Vein endothelial cell (primary cell): ENCODE measurements at places on chromosomes 12 and 14. TPM values are rescaled to one million over a fixed set of nuclear protein-coding genes. Genes with fewer than 3 reads are reported as not detected.

Gene NEUROD4
- not detected in 2 replicates for total RNA-seq

Gene KRT80
- total RNA-seq: 2.4 and 7.2 TPM in 2 replicates

Gene ACSM4
- not detected in 2 replicates for total RNA-seq

Gene SERPINA6
- not detected in 2 replicates for total RNA-seq

Gene MUCL1
- not detected in 2 replicates for total RNA-seq

Gene ORAI1
- 20.6 and 23.5 TPM in 2 replicates for total RNA-seq

Gene NABP2
- 30.2 and 33.0 TPM in 2 replicates for total RNA-seq

Gene TRPV4
- 3.5 and 4.6 TPM in 2 replicates for total RNA-seq

Gene SERPINA10
- total RNA-seq: not detected in 2 replicates

Gene DDX51
- total RNA-seq: 11.1 and 13.9 TPM in 2 replicates

Gene CDC42BPB
- 130 and 169 TPM in 2 replicates for total RNA-seq

Gene VWF
- total RNA-seq: 1,356 and 2,070 TPM in 2 replicates

Gene LHX5
- total RNA-seq: not detected in 2 replicates

Gene ZNF140
- total RNA-seq: 20.9 and 21.9 TPM in 2 replicates
